Fibroblast of the aortic adventitia (primary cell): ENCODE measurements at places on chromosomes 7 and 10. TPM values are rescaled to one million over a fixed set of nuclear protein-coding genes. Genes with fewer than 3 reads are reported as not detected.
A peak's percentile ranks its signal among the peaks of the same experiment; 100 is the strongest.

PALD1 gene
- 0.16 and 0.18 TPM in 2 replicates for total RNA-seq

CACNA2D1 gene
- total RNA-seq, result 46.0 and 90.5 TPM in 2 replicates

FOXI2 gene
- not detected in 2 replicates for total RNA-seq

GRCh38 chr7:30612658-30613265 lies 18.1 kb downstream of the GARS1 start:
- DNase-seq, result no peak

DNA sequence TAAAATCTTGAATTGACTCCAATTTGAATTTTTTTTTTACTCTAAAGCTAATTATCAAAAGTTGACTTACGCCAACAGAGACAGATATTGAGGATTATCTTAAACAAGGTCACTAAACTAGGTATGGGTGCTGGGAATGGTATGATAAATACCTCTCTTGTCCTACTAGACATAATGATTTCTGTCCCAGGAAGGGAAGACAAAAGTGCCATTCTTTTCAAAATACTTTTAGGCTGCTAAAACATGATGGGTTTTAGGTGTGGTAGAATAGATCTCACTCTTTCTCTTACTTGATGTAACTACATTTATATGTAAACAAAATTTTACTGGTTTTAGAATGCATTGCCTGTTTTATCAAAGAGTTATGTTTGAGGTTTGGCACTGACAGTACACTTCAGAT lies 15.1 kb downstream of the TMEM60 start:
- DNase-seq, result peak; percentile 37

DNA sequence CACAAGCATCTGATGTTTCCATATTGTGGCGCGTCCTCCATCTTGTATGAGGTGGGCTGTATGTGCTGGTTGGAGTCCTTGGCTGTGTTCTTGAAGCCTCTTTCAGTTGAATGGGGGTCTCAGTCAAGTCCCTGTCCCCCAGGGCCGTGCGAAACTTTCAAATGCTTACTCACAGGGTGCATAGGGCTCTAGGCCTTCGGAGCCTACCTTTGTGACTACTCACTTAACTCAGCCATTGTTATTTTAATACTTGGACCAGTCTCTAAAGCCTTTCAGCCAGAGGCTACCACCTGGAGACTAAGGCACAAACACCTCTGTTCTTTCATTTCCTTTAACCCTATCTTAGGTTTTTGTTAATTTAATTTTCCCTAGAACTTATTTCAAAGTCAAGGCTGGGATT lies 785.9 kb downstream of the GATA3 start:
- DNase-seq, result no peak

- no peak for DNase-seq
Measured at GRCh38 chr10:5606864-5607263, 59.5 kb downstream of the ASB13 start.

DNA sequence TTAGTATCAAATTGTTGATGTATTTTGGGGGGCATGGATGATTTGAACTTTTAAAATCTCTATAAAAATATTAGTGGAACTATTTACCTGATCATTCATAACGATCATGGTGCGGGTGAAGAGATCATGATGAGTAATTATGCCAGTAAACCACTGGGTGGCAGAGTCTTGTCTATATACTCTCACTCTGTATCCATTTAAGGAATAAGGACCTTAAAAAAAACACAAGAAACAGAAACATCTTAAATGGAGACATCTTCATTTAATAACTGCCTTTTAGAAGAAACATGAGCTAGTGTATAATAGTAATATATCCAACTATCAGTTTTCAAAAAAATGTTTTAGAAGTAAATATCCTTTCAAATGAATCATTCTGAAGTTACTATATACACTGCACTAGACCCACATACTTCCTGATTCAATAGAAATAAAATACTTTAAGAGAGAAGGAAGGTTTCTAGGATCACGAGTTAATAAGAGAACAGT lies 84.0 kb downstream of the NRBF2 start:
- peak; percentile 73 for DNase-seq

- DNase-seq, result no peak
Measured at GRCh38 chr7:135685306-135686084, 23.2 kb downstream of the STMP1 start.

- DNase-seq, result no peak
Measured at GRCh38 chr7:110854651-110855050, 236.3 kb upstream of the LRRN3 start.

GRCh38 chr7:30930621-30931020 lies 19.0 kb downstream of the AQP1 start:
- no peak for DNase-seq

- DNase-seq, result no peak
Measured at GRCh38 chr7:1025743-1026581, 18.4 kb upstream of the GPR146 start.

- peak; percentile 24 for DNase-seq
Measured at GRCh38 chr7:83835424-83835823, 186.5 kb upstream of the SEMA3E start.

- DNase-seq, result no peak
Measured at GRCh38 chr10:121171825-121172787, 320.9 kb downstream of the WDR11 start.

DNA sequence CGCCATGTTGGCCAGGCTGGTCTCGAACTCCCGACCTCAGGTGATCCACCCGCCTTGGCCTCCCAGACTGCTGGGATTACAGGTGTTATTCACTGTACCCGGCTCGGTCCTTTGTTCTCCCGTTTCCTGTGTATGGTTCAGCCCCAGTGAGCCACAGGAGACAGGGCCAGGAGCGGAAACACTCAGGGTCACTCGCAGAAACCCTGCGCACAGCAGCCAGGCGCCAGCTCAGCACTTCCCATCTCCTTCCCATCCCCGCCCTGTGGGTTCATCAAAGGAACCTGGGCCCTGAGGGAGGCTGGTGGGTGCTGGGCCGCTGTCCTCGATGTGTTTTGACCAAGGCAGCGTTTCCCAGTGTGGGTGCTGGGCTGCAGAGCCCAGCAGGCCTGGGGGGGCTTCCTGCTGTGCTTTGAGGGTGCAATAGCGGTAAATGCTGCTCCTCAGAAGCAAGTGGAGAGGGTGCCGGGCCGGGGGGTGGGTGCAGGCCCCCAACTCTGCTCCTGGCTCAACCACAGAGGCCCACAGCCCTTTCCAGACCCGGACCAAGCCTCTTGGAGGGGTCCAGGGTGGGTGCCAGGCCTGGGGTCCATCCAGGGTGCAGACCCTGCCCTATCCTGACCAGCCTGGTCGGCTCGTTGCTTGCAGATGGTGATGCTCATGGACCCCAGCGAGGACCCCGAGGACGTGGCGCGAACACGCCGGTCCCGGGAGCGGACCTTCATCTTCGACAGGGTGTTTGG lies 15.3 kb upstream of the CHST12 start:
- no peak for DNase-seq
